Stimulated activated CD4-positive, alpha-beta T cell treated with anti-CD3 and anti-CD28 coated beads, Interleukin-15, amount 100 ng/mL, for 24 hours (primary cell): ENCODE measurements at places on chromosomes 11 and 22.

GRCh38 chr22:38760477-38761201, 4.8 kb upstream of the SUN2 start:
- DNase-seq: no peak

DNA sequence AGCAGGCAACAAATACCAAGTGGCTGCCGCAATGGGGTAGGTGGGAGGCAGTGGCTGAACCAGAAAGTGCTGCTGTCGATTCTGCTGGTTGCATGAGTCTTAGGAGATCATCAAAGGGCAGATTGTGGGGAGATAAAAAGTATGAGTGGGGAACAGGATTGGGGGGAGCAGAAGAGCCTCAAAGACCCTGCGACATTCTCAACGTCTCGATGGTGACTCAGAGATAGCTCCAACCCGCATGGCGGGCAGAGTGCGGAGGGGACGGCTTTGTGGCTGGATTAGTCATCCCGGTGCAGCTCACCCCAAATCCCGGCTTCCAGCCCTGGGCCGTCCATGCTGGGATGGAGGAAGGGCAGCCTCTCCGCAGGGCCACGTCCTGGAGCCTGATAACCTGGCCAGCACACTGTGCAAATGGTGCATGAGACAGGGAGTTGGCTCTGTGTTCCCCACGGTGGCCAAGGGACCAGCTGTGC, 11.6 kb upstream of the RTN4R start:
- DNase-seq: no peak

DNA sequence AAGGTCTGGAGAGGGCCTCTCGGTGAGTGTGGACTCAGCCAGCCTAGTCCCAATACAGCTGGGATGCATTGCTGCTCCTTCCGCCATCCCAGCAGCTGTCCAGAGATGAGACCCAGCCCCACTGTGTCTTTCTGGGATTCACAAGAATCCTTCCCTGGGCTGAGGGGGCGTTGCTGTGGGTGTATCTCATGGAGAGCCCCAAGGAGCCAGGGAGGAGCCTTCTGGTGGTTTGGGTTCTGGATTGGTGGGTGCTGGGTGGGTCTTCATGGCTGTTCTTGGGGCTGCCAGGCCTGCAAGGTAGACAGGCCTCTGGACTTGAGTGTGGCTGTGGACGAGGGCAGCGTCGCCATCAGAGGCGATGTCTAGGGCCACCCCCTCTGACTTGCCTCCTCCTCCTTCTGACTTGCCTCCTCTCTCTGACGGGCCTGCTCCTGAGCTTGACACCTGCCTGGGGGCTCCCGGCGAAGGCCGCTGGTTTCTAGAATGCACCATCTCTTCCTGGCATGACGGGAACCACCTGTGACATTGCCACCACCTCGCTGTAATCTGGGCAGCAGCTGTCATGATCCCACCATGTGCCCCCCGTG, 17.2 kb downstream of the KCNQ1 start:
- no peak for DNase-seq

GRCh38 chr11:19929147-19929546, 216.5 kb downstream of the NAV2 start:
- DNase-seq: no peak

GRCh38 chr11:128238521-128239265, 348.7 kb downstream of the ETS1 start:
- no peak for DNase-seq

DNA sequence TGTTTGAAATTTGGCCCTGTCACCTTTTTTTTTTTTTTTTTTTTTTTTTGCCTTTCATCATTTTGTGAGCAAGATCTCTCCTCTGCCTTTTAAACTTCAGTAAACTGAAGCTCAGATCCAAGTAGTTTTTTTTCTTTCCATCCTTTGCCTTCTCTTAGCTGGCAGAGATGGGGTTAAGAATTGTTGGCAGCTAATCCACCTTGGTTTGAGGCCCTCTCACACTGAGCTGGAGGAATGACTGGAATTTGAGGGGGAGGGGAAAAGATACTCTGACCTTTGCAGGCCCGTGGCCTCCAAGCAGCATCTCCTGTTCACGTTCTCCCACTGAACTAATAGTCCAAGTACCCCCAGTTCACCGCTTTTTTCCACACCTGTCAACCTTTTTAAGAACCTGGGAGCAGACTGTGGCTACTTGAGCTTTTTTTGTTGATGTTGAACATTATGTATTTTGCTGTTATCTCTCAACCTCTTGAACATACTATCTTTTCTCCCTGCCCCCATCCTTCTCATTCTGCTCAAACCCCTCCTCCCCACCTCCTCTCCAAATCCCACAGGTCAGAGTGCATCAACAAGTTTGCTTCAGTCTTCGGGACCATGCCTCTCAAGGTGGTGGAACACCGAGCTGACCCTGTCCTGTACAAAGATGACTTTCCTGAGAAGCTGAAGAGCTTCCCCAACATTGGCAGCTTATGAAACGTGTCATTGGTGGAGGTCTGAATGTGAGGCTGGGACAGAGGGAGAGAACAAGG, 66.2 kb downstream of the ALX4 start:
- no peak for DNase-seq

GRCh38 chr22:41513391-41513790, 30.9 kb downstream of the POLR3H start:
- no peak for DNase-seq

DNA sequence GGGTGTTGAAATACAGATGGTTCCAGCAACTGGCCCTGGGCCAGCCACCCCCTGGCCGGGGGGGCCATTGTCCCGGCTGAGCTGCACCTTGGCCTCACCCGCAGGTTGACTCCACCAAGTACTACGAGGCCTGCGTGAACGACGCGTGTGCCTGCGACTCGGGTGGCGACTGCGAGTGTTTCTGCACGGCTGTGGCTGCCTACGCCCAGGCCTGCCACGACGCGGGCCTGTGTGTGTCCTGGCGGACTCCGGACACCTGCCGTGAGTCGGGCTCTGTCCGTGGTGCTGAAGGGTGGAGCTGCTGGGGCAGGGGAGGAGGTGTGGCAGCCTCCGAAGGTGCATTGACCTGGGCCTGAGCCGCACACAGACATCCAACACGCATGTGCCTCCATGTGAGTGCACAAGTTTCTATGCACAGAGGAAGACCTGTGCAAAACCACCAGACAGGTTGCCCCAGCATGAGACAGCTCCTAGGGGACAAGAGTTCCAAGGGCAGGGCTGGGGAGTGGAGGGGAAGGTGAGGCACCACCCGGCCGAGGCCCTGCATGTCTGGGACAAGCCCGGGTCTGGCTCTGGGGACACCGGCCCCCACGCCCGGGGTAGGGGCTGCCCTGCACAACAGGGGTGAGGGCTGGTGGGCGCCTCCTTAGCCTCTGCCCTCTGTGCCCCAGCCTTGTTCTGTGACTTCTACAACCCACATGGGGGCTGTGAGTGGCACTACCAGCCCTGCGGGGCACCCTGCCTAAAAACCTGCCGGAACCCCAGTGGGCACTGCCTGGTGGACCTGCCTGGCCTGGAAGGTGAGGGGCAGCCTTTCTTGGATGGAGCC, 16.1 kb downstream of the MUC5B start:
- no peak for DNase-seq

- DNase-seq: no peak
These were observed 21.5 kb downstream of the LRRC32 start for GRCh38 chr11:76649011-76649410.

GRCh38 chr22:45980761-45981160, 3.8 kb upstream of the WNT7B start:
- DNase-seq: no peak

- no peak for DNase-seq
These were observed at the start of gene MMP1 for GRCh38 chr11:102798012-102798746. TSS of gene MMP1 (minus strand) at chr11:102798160. CDS start at chr11:102798092, 68 bp downstream.

DNA sequence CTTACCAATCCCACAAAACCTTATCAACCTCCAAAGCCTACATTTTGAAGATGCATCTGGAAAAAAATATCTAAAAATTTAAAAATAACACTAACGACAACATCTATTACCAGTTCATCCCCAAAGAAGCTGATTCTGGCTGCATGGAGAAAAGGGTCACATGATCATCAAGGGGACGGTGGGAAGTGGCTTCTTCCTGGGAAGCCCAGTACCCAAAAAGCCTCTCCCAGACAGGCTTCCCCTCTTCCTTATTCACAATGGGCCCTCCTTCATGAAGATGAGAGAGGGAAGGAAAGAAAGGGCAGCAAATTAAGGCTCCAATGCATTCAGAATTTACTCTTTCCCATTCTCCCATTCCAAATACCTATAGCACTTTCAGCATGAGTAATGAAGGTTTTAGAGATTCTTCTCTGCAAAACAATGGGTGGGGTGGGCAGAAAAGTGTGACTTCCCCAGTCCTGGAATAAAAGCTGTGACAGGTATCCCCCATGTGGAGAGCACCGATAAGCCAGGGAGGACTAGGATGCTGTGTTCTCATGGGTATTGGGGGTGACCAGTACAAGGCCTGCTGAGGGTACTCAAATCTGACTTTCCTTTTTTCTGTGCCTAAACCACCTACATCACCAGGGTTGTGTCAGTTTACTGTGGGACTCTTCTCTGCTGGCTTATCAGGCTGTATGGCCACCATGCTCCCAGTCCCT, 88.2 kb downstream of the SIK3 start:
- no peak for DNase-seq

DNA sequence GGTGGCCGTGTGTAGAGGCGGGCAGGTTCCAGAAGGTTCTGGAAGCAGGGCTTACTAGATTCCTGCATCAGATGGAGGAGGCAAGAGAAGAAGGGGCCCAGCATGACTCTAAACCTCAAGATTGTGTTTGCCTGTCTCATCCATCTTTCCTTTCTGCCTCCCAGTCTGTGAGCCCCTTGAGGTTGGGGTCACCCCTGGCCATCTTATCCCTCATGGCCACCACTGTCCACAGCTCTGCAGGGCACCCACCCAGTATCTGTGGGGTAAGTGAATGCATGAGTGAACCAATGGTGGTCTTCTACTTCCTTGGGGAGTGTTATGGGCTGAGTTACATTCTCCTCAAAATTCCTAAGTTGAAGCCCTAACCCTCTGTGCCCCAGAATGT, 79.3 kb downstream of the MYEOV start:
- no peak for DNase-seq

- no peak for DNase-seq
These were observed 35.9 kb upstream of the MUC15 start for GRCh38 chr11:26607725-26608506.

GRCh38 chr11:96223083-96223482, 119.9 kb downstream of the MAML2 start:
- DNase-seq: no peak

DNA sequence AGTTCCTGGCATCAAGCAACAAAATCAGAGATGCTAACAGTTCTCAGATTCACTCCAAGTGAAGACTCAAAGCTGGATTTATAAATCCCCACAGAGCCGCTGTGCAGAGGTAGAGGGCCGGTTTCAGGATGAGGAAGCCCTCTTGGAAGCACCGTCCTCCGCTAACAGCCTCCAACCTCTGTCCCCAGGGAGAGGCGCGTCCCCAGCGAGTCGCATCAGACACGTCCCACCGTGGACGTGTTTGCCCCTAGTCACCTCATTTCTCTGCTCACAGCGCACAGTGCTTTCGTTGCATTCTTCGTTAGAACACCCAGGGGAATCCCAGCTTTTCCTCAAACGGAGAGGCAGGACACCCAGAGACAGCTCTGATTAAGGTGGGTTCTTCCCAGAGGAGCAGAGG, 642.9 kb downstream of the BRD1 start:
- DNase-seq: no peak

GRCh38 chr11:63699896-63700295, 18.6 kb downstream of the RTN3 start:
- no peak for DNase-seq

DNA sequence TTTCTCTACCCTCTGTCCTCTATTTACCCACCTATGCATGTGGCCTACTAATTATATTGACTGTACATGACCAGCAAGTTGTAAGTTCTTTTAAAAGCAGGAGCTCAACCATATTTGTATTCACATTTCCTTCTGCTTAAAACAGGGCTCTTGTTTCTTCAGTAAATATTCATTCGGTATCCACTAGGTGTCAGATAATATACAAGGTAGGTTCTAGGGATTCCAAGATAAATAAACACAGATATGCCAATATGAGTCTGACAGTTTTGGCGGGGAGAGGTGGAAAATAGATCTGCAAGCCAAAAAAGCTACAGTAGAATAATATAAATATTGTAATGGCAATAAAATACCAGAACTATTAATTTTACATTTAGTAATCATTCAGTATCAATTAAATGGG, 15.3 kb upstream of the RAB30 start:
- DNase-seq: no peak

DNA sequence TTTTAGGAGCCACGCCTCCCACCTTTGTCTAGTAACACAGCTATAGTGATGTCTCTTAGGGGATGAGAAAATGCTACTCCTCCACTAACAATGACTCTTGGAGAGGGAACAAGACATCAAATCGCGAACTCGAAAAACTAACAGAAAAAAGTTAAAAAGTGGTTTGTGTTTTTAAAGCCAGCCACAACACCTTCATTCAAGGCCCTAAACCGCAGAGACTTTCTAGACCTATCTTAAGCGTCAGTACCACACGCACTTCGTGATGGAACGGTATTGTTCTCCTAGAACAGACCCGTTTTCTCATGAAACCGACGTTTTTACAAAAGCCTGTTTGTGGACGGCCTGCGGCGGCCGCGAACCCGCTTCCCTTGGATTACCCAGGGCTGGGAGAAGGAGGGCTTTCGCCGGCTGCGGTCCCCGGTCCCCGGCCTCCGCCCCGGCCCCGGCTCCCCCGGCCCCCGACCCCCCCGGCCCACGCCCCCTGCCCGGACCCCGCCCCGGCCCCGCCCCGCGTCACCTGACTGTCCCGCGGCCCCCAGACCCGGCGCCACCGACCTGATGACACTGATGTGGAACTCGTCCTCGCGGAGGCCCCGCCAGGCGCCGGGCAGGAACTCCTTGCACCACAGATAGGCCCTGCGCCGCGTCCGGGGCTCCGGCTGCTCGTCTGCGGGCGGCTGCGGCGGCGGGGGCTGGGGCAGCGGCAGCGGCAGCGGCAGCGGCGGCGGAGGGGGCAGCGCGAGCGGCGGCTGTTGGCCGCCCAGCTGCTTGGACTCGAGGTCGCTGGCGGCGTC, 718 bp downstream of the CHKA start:
- peak; percentile 57 for DNase-seq

DNA sequence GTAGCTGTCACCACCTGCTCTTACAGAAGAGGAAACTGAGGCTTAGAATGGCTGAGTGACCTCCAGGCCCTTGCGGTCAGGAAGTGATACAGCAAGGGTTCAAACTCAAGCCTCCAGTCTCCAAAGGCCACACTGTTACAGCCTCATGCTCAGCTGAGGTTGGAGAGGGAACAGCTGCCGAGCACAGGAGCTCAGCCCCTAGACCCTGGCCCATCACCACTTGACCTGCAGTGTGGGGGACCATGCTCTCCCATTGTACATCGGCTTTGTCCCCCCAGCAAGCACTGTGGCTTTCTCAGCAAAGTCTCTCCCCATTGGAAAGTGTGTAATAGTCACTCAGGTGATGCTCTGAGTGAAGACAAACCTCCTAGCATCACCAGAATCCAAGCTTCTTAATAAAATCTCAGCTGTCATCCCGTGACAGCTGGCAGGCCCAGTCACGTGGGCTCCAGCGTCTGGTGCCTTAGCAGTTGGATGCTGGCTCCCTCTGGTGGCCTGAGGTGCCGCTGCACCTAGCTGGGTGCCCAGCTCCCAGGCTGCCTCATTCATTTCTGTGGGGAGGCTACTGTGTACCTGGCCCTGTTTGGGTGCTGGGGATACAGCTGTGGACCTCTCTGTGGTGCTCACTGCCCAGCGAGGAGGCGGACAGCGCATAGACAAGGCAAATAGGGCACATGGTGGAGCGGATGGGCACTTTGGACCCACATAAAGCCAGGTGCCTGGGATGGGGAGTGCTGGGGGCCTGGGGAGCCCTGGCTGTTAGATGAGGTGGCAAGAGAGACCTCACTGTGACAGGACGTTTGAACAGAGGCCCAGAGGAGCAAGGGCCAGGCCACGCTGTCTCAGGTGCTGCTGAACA, 19.1 kb upstream of the MYRF start:
- DNase-seq: peak; percentile 88

- DNase-seq: no peak
These were observed 8.0 kb downstream of the CAPN5 start for GRCh38 chr11:77074626-77075221.

GRCh38 chr11:13495929-13496328, at the start of gene PTH:
TSS of gene PTH (minus strand) at chr11:13495997. CDS start at chr11:13492855, 3,142 bp downstream.
- no peak for DNase-seq
